CD8-positive, alpha-beta memory T cell (primary cell): ENCODE measurements at places on chromosomes 3 and 15. TPM values are rescaled to one million over a fixed set of nuclear protein-coding genes. Genes with fewer than 3 reads are reported as not detected.

The PLXNB1 gene
- 0.30 TPM for polyA plus RNA-seq

The C3orf22 gene
- polyA plus RNA-seq: not detected

The SOX14 gene
- not detected for polyA plus RNA-seq

The MAP1A gene
- polyA plus RNA-seq: 0.09 TPM

The RPUSD2 gene
- polyA plus RNA-seq: 20.8 TPM

The MGA gene
- 22.5 TPM for polyA plus RNA-seq

The DLEC1 gene
- polyA plus RNA-seq: 0.56 TPM

The ACP3 gene
- polyA plus RNA-seq: not detected

The EFCC1 gene
- polyA plus RNA-seq: 0.22 TPM

The PPP1R14D gene
- polyA plus RNA-seq: not detected

DNA sequence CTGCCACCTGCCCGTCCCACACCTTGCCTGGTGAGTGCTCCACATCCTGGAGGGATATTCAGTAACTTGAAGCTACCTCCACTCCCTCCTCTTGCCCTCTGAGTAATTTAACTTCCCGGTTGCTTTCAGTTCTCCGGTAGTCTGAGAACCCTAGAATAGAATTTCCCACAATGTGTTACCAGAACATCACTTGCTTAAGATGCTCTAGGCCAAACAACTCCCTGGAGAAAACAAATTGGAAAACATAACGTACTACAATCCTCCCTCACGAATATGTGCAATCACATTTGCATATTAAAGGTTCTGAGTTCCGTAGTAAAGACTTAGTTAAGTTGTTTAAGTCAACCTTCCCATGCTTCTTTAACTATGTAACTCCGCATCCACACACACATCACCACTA, 44.8 kb downstream of the SLCO2A1 start:
- no peak overlapping the region for H3K4me3 ChIP-seq
- no peaks in the 10 kb centered on the region for H3K36me3 ChIP-seq
- no peaks in the 10 kb centered on the region for H3K27me3 ChIP-seq

DNA sequence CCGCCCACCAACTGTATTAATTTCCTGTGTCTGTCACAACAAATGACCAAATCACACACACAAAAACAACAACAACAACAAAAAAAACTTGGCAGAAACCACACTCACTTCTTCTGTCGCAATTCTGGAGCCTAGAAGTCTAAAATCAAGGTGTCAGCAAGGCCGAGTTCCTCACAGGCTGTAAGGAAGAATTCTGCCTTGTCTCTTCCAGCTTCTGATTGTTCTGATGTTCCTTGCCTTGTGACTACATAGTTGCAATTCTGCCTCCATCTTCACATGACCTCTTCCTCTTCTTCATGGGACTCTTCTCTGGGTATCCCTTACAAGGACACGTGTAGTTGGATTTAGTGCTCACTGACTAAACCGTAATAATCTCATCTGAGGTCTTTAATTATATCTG, 61.4 kb downstream of the IL12A start:
- no peak overlapping the region for H3K4me3 ChIP-seq
- H3K36me3 ChIP-seq: no peaks in the 10 kb centered on the region
- H3K27me3 ChIP-seq: no peaks in the 10 kb centered on the region
- no peak for DNase-seq

DNA sequence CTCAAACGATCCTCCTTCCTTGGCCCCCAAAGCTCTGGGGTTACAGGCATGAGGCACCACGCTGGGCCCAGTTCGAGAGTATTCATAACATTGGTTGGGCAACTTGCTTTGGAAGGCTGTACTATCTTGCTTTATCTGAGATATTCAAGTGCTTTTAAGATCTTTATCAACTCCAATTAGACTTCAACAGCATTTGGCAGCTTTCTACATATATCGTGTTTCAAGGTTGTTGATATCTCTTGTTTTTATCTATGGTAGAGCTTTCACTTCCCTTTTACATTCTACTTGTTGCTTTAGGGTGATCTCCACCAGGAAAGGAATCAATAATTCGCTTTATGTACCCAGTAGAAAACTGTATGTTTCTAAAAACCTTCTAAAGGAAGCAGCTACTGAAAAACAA, 395.3 kb downstream of the IL5RA start:
- no peaks in the 10 kb centered on the region for H3K27me3 ChIP-seq
- no peak overlapping the region for H3K27ac ChIP-seq
- DNase-seq: no peak

GRCh38 chr3:111598552-111598951, 3.4 kb upstream of the ZBED2 start:
- peaks cover 16% of the 10 kb centered on the region for H3K36me3 ChIP-seq
- H3K4me3 ChIP-seq: no peak overlapping the region
- H3K27me3 ChIP-seq: no peaks in the 10 kb centered on the region
- peaks cover 12% of the 10 kb centered on the region for H3K4me1 ChIP-seq
- DNase-seq: no peak

DNA sequence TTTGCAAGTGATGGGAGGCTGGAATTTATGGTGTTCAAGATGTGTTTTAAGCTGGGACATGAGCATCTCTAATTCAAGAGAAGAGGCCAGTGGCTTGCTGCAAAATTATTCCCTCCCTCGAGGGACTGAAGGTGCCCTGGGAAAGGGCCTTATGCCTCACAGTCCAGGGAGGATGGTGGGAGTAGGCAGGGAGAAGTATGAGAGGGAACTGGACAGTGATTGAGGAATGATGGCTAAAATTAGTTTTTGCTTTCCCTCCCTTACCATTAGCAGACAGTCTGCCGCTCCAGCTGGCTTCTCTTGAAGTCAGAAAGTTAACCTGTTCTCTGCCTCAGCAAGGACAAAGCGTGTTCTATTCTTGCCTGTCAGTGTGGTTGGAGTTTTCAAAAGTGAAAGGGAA, 139.8 kb upstream of the SEMA6D start:
- H3K36me3 ChIP-seq: no peaks in the 10 kb centered on the region
- H3K4me3 ChIP-seq: no peak overlapping the region
- H3K27me3 ChIP-seq: no peaks in the 10 kb centered on the region
- no peak for DNase-seq
- no peak overlapping the region for H3K27ac ChIP-seq

DNA sequence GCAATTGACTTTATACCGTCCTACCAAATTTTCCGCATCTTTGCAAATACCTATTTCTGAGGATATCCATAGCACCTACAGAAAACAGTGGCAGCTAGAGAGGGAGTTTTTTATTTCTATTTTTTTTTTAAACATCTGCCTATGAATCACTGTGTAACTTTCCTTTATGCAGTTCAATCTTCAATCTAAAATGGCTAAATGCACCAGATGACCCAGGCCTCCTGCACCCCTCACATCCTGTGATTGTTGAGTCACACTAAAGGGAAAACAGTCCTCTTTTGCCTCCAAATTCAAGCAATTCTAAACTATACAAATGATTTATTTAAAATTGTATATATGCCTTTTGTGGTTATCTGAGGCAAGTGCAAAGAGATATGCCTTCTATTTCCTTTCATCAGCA, 20.1 kb upstream of the BCL6 start:
- H3K27me3 ChIP-seq: no peaks in the 10 kb centered on the region
- DNase-seq: no peak
- H3K27ac ChIP-seq: no peak overlapping the region
- no peak overlapping the region for H3K4me3 ChIP-seq
- peaks cover 12% of the 10 kb centered on the region for H3K4me1 ChIP-seq

- no peak overlapping the region for H3K27ac ChIP-seq
- H3K4me1 ChIP-seq: no peaks in the 10 kb centered on the region
- no peak for DNase-seq
- H3K27me3 ChIP-seq: no peaks in the 10 kb centered on the region
- no peaks in the 10 kb centered on the region for H3K36me3 ChIP-seq
Observed at GRCh38 chr15:80822256-80822655, 43.1 kb downstream of the CEMIP start.

- no peaks in the 10 kb centered on the region for H3K4me1 ChIP-seq
- H3K36me3 ChIP-seq: no peaks in the 10 kb centered on the region
- no peak for DNase-seq
Observed at GRCh38 chr3:77254967-77255831, 215.3 kb downstream of the ROBO2 start.

DNA sequence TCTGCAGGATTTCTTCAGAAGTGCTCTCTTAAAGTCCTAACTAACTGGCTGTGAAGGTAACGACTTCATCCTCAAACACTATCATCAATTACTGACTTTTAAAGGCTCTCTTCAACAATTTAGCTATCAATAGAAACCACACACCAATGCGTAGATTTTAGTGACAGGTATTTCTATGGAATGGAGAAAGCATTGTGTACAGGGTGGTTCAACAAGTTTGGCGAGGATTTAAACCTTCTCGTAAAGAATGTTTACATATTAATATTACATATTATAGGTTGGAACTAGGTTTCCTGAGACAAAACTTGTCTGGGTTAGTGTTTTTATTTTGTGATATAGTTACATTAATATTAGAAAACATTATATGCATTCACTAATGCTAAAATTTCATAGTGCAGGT, 233.6 kb downstream of the CHL1 start:
- no peak overlapping the region for H3K4me3 ChIP-seq
- H3K27me3 ChIP-seq: no peaks in the 10 kb centered on the region
- H3K27ac ChIP-seq: no peak overlapping the region

GRCh38 chr3:77436908-77437307, 397.0 kb downstream of the ROBO2 start:
- H3K27ac ChIP-seq: no peak overlapping the region
- no peak overlapping the region for H3K4me3 ChIP-seq
- H3K27me3 ChIP-seq: no peaks in the 10 kb centered on the region
- no peaks in the 10 kb centered on the region for H3K36me3 ChIP-seq
- no peak for DNase-seq

GRCh38 chr15:35067496-35068347, 17.4 kb downstream of the NANOGP8 start:
- no peaks in the 10 kb centered on the region for H3K4me1 ChIP-seq
- no peak overlapping the region for H3K4me3 ChIP-seq
- no peaks in the 10 kb centered on the region for H3K36me3 ChIP-seq
- no peak overlapping the region for H3K27ac ChIP-seq
- DNase-seq: no peak

DNA sequence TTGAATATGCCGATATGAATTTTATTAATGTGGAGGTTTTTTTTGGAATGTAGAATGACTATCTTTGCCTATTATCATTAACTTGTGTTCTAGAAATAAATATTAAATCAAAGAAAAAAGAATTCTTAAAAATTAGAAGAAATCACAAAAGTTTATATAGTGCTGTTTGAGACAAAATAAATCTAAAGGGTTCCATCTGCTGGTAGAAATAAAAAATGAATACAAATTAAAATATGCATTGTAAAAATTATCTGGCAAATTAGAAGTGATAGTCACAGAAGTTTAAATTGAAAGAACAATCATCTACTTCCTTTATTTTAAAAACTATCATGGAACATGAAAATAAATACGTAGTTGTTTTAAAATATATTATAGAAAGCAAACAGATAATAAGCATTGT, 22.7 kb upstream of the ZBTB20 start:
- no peaks in the 10 kb centered on the region for H3K36me3 ChIP-seq
- no peak overlapping the region for H3K4me3 ChIP-seq
- peaks cover 13% of the 10 kb centered on the region for H3K4me1 ChIP-seq
- no peak overlapping the region for H3K27ac ChIP-seq
- DNase-seq: no peak

- no peak for DNase-seq
- H3K27me3 ChIP-seq: no peaks in the 10 kb centered on the region
- peak overlapping the region; percentile 78 for H3K4me3 ChIP-seq
- no peak overlapping the region for H3K27ac ChIP-seq
Observed at GRCh38 chr3:112132088-112132487, 960 bp downstream of the GCSAM start.

- no peak for DNase-seq
- H3K4me3 ChIP-seq: no peak overlapping the region
- no peaks in the 10 kb centered on the region for H3K27me3 ChIP-seq
- no peaks in the 10 kb centered on the region for H3K4me1 ChIP-seq
- H3K27ac ChIP-seq: no peak overlapping the region
- no peaks in the 10 kb centered on the region for H3K36me3 ChIP-seq
Observed at GRCh38 chr3:145983101-145983500, 177.9 kb downstream of the PLOD2 start.

DNA sequence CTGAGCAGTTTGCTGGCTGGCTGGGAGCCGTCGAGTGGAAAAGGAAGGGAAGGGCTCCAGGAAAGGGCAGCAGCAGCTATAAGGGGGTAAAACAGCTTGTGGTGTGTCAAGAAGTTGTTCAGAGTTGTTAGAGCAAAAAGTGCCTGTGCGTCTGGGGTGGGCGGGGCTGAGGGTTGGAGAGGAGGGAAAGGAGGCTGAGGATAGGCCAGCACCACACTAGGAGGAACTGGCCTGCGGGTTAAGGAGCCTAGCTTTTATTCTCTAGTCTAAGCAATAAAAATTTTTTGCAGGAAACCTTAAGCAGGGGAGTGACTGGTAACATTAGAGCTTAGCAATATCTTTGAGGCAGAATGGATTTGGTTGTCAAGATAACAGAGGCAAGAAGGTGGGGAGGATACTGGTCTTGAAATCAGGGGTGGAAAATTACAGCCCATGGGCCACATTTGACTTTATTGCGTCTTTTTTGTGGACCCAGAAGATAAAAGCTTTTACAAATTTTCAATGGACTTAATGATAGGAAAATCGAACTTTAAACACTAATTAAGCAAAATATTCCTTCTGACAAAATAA, 134.5 kb upstream of the AADACL2 start:
- H3K27me3 ChIP-seq: no peaks in the 10 kb centered on the region
- H3K27ac ChIP-seq: no peak overlapping the region
- H3K4me1 ChIP-seq: no peaks in the 10 kb centered on the region
- DNase-seq: no peak

DNA sequence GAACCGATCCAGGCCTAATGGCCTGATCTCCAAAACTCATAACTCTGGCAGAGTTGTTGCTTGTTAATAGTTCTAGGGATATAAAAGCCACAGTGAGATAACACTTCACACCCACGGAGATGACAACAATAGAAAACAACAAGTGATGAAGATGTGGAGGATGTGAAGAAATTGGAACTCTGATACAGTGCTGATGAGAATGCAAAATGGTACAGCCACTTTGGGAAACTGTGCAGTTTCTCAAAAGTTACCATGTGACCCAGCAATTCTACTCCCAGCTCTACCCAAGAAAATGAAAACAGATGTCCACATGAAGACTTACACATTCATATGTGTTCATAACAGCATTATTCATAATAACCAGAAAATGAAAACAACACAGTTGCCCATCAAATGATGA, 3.8 kb downstream of the CMTM7 start:
- no peak overlapping the region for H3K27ac ChIP-seq
- no peaks in the 10 kb centered on the region for H3K36me3 ChIP-seq
- no peak overlapping the region for H3K4me3 ChIP-seq
- peaks cover 32% of the 10 kb centered on the region for H3K4me1 ChIP-seq

GRCh38 chr3:193942516-193943055, 193.4 kb upstream of the HES1 start:
- no peaks in the 10 kb centered on the region for H3K36me3 ChIP-seq
- H3K27ac ChIP-seq: peak overlapping the region; percentile 57
- no peak for DNase-seq

GRCh38 chr15:72482275-72482674, 8.1 kb downstream of the ARIH1 start:
- H3K36me3 ChIP-seq: no peaks in the 10 kb centered on the region
- H3K4me1 ChIP-seq: peaks cover 77% of the 10 kb centered on the region
- H3K4me3 ChIP-seq: no peak overlapping the region
- DNase-seq: no peak
- H3K27ac ChIP-seq: no peak overlapping the region
- H3K27me3 ChIP-seq: no peaks in the 10 kb centered on the region
